Small intestine (tissue), 16 donors: ENCODE measurements at places on chromosomes 11 and 22. TPM values are rescaled to one million over a fixed set of nuclear protein-coding genes. Genes with fewer than 3 reads are reported as not detected.

CCND1 gene
- polyA plus RNA-seq: 6.2 TPM

IGF2 gene
- polyA plus RNA-seq: 20.4 TPM

SCT gene
- 114 TPM for polyA plus RNA-seq

SHANK2 gene
- 2.2 TPM for polyA plus RNA-seq

DNA sequence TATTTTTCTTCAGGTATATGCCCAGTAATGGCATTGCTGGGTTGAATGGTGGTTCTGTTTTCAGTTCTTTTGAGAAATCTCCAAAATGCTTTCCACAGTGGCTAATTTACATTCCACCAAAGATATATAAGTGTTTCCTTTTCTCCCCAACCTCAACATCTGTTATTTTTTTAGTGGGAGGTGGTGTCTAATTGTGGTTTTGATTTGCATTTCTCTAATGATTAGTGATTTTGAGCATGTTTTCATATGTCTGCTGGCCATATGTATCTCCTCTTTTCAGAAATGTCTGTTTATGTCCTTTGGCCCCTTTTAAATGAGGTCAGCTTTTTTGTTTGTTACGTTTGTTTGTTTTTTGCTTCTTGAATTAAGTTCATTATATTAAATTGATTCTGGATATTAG, 760.2 kb downstream of the KCNA4 start:
- no peak for DNase-seq

DNA sequence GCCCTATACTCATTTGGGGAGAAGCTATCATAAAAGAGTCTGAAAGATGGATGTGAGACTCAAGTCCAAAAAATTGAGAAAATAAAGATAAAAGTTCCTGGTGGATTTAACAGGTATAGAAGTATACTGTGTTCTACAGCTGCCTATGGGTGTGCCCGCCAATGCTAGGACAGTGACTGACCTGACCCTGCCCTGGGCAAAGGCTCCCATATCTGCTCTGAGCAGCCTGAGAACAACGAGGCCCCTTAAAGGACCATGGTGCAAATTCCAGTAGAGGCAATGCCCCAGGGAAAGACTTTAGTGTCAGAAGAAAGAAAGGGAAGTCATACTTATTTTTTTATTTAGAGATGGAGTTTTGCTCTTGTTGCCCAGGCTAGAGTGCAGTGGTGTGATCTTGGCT, 181.8 kb downstream of the NAV2 start:
- peak; percentile 61 for DNase-seq

GRCh38 chr22:50526834-50527801, 1.7 kb upstream of the SCO2 start:
- DNase-seq: peak; percentile 24

DNA sequence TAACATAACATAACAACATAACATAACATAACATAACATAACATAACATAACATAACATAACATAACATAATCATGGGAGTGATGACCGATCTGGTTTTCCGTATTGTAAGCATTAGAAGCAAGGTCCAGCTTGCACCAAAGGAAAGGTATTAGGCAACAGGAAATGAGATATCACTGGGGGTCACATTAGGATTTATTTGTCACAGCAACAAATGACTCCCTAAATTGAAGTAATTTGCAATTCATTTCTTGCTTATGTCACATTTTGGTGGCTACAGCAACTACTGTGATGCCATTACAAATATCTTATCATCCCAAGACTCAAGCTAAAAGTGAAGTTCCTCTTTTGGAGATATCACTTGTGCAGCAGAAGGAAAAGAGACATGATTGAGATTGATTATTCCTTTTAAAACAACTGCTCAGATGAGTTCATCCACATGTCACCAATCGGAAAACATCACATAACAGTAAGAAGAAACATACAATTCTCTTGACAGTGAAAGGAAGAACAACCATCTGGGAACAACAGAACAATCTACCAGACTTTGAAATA, 1331.1 kb upstream of the RAG2 start:
- DNase-seq: no peak

DNA sequence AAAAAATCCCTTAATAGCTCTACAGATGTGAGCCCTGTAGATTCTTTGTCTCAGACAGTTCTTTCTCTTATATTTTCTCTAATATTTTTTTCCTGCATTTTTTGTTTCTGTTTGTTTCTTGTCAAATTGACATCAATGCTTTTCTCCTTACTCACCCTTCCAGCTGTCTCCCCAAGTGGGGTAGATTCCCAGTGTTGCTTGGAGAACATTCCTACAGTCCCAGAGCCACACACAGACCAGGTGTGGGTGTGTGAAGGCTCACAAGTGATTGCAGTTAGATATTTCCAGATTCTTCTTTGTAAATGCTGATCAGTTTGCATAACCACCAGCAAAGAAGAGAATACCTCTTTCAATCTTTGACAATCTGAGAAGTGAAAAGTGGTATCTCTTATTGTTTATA, 7.5 kb downstream of the VPS51 start:
- DNase-seq: no peak

DNA sequence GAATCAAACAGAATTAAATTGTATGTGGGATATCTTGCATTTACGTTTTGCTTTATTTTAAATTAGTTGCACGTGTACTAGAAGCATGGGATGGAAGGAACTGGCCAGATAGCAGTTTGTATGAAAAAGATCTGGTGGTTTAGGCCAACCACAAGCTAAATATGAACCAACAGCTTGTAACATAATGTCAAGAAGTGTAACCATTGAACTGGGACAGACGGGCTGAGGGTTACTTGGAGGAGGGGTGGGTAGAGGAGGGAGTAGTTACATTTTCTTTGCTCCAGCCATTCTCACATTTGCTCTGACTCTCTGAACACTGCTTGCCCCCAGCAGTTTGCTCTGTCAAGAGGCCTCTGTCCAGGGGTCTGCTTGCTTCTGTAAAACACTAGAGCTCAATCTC, 31.7 kb upstream of the CXCR5 start:
- DNase-seq: no peak

DNA sequence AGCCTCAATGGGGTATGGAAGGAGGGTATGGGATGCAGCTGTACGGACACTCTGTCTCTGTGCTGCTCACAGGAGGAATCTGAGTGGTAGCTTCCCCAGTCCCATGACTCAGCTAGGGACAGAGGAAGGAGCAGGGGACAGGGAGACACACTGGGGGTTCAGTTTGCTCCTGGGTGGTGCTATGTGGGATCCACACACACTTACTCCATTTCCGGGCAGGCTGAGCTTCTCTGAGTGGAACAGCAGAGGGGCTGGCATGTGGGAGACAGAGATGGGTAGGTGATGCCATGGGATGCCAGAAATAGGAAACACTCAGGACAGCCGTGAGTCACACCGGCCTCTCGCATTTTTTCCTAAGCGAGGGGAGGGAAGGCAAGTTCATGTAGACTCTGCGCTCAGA, 59.2 kb upstream of the KIRREL3 start:
- DNase-seq: no peak

- peak; percentile 53 for DNase-seq
Observed at GRCh38 chr11:13277768-13278608, at the start of gene BMAL1. TSS of gene BMAL1 (plus strand) at chr11:13277790. CDS start at chr11:13354309, 76,519 bp downstream.

DNA sequence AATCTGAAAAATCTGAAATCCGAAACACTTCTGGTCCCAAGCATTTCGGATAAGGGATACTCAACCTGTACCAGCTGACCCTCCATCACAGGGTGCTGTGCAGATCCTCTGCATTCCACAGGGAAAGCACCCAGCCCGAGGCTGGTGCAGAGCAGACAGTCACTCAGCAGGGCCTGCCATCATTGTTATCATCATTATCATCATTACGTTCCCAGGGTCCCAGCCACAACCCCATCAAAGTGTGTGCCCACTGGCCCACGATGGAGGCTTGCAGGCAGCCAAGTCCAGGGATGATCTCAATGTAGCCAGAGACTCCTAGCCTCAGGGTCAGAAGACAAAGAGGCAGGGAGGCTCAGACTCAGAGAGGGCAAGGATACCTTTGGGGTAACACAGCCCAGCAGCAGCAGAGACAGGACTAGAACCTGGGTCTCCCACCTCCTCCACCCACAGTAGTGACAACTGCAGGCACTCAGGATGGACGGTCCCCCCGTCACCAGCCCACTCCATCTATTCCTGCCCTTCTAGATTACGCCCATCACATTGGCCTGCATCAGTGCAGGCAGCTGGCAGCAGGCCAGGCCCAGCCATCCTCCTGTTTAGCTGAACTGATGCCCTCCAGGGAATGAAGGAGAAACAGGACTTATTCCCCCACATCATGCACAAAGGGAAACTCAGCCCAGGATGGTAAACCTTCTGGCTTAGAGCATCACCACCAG, 10.3 kb downstream of the GAL3ST1 start:
- no peak for DNase-seq

GRCh38 chr11:3605771-3606203, 36.0 kb downstream of the ART5 start:
- DNase-seq: peak; percentile 94
